ENCODE measurements at places on chromosomes 12 and 14. TPM values are rescaled to one million over a fixed set of nuclear protein-coding genes. Genes with fewer than 3 reads are reported as not detected.
A peak's percentile ranks its signal among the peaks of the same experiment; 100 is the strongest.

JAG2 gene
- total RNA-seq = 4.2 TPM

CD27 gene
- total RNA-seq = not detected

GRCh38 chr12:122726080-122726558 is 4.5 kb downstream of the HCAR1 start:
- no peak overlapping the region for H3K4me3 ChIP-seq
- DNase-seq = no peak
- H3K36me3 ChIP-seq = no peaks in the 10 kb centered on the region
- no peak overlapping the region for H3K27ac ChIP-seq

- DNase-seq = no peak
- H3K36me3 ChIP-seq = no peaks in the 10 kb centered on the region
- no peak overlapping the region for H3K27ac ChIP-seq
- H3K27me3 ChIP-seq = no peaks in the 10 kb centered on the region
- peaks cover 10% of the 10 kb centered on the region for H3K4me1 ChIP-seq
Measured at GRCh38 chr14:86022031-86022629, 492.2 kb downstream of the FLRT2 start.

DNA sequence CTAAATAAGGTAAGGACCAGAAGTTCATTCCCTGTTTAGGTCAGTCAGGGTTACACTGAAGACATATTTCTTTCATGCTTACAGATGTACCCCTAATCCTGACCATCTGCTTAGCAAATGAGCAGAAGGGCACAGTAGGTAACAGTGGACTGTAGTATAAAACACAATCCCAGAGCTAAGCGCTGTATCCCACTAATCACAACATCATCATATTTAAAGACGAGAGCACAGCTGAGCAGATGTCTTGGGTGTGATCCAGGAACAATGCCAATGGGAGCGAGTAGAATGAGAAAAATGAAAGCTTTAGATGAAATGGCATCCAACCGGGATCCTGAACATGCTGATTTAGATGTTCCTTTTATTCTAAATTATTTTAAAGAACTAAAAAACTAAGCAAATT is 213.4 kb downstream of the CCER1 start:
- no peak overlapping the region for H3K4me3 ChIP-seq
- no peak for DNase-seq
- no peaks in the 10 kb centered on the region for H3K36me3 ChIP-seq
- no peaks in the 10 kb centered on the region for H3K27me3 ChIP-seq

DNA sequence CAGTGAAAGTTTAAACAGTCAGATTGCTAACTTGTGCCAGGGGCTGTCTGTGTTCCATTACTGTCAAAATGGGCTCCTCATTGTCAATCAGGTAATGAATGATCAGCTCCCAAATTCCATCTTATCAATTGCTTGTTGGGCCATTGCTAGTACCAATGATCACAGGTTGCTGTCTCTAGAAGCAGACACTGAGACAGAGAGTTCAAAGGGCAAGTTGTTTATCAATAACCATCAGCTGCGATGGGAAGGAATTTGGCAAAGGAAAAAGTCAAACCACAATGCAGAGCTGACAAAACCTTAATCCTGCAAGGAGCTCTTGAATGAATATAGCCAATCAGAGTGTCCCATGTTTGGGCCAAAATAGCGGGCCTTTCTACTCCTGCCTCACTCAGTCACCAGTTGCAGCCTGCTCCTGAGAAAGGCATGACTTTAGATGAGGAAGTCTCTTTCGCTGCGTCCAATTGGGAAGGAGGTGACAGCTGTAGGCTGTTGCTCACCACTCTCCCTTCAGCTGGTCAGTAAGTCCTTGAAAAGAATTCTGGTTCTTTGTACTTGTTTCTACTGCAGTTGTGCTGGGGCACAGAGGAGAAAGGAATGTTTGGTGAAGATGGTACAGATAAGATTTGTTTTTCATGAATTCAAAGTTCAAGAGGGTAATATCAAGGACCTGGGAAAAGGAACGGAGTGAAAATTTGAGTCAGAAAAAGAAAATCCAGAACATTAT is 179.2 kb upstream of the PDE3A start:
- H3K4me1 ChIP-seq = no peaks in the 10 kb centered on the region
- H3K27ac ChIP-seq = no peak overlapping the region
- no peak overlapping the region for H3K4me3 ChIP-seq
- DNase-seq = no peak

DNA sequence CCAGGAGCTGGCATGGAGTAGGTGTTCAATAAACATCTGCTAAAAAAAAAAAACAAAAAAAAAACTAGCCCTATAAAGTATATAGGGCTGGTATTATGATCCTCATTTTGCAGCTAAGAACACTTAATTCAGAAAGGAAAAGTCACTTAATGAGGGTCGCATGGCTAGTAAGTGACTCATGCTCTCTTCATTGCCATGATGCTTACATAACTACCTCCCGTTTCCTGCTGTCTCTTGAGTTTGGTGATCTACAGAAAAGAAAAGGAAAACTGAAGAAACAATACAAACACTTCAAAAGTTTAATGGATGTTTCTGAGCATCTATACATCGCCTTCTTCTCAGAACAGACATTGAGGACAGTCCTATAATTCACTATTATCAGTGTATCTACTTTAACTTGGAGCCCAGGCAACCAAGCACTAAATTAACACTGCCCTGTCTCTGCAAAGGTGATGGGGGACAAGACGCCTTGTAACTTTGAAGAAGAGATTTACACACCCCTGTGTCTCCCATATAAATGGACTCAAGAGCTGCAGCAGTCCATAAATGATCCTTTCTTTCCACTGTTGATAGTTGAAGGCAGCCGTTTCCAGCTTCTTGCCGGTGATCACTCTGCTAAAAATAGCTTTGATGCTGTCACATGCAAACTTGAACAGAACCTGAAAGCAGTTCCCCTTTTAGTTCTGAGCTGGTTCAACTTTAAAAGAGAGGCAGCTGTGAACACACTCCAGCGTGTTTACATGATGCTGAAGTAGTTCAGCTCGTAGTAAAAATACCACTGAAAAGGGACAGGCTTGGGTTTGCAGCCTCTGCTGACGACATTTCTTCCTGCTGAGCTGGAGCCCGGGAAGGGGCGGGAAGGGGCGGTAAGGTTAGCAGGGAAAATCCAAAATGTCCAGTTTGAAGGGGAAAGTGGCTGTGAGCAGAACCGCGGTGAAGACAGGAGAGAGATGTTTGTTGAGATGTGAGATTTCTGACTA is 113.3 kb downstream of the FOXN3 start:
- H3K36me3 ChIP-seq = peaks cover 6% of the 10 kb centered on the region
- peaks cover 44% of the 10 kb centered on the region for H3K4me1 ChIP-seq
- peak overlapping the region; percentile 95 for H3K27ac ChIP-seq
- DNase-seq = no peak
